ENCODE measurements at places on chromosomes 12 and 14. TPM values are rescaled to one million over a fixed set of nuclear protein-coding genes. Genes with fewer than 3 reads are reported as not detected.

GRCh38 chr14:55146425-55146824 is 17.4 kb downstream of the LGALS3 start:
- DNase-seq: no peak

GRCh38 chr12:12722435-12723148 is 5.4 kb downstream of the CDKN1B start:
- peak; percentile 19 for DNase-seq

- no peak for DNase-seq
These were observed 9.2 kb upstream of the DTD2 start for GRCh38 chr14:31466554-31466953.

- DNase-seq: peak; percentile 46
These were observed 54.4 kb downstream of the SPPL3 start for GRCh38 chr12:120849765-120850164.

DNA sequence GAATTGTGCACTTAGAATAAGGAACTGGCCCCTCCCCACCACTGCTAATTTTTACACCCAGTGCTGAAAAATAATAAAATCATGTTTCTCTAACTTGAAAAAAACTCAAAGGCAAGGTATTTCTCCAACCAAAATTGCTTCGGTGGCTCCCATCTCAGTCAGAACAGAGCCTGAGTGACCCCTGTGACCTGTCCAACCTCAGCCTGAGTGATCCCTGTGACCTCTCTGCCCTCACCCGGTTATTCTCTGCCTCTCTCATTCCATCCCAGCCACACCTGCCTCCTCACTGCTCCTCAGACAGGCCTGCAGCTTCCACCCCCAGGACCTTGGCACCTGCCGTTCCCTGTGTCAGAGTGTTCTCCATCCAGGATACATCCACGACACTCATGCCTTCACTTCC is 5.1 kb downstream of the SLC6A12 start:
- no peak for DNase-seq

- DNase-seq: peak; percentile 2
These were observed 1204.8 kb downstream of the GALC start for GRCh38 chr14:86788224-86788623.

- peak; percentile 1 for DNase-seq
These were observed 158.5 kb downstream of the KLRB1 start for GRCh38 chr12:9449181-9449580.

- DNase-seq: peak; percentile 43
These were observed 58.0 kb upstream of the ELK3 start for GRCh38 chr12:96136161-96136560.

GRCh38 chr12:101204602-101205304 is 5.3 kb downstream of the SLC5A8 start:
- no peak for DNase-seq

GRCh38 chr12:52528641-52529143 is 8.5 kb upstream of the KRT5 start:
- DNase-seq: no peak

- no peak for DNase-seq
These were observed 33.4 kb downstream of the CORO1C start for GRCh38 chr12:108697905-108698304.

GRCh38 chr12:30134229-30134628 is 350.5 kb upstream of the TMTC1 start:
- DNase-seq: no peak

GRCh38 chr14:94239406-94239805 is 53.7 kb downstream of the SERPINA10 start:
- DNase-seq: no peak

DNA sequence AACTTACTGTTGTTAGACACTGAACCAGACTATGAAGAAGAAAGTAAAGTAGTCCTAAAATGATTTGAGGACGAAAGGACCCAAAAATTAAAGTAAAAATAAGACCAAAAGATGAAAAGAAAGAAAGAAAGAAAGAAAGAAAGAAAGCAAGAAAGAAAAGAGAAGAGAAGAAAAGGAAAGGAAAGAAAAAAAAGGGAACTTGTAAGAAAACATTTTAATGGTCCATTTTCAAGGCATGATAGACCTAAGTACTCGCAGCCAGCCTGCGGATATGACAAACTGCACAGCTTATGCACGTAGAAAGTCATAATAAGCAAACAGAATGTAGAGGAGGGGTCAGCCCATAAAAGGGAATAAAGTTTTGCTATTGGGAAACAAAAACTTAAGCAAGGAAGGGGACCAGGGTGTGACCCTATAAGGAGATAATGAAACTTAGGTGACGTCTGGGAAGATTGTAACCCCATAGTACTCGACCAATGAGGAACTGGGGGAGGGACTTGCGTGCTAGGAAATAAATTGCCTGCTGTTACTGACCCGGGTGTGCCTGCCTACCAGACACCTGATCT is 59.7 kb downstream of the APOBEC1 start:
- no peak for DNase-seq

GRCh38 chr12:98618952-98619351 is 25.5 kb downstream of the SLC25A3 start:
- no peak for DNase-seq

- no peak for DNase-seq
These were observed 30.0 kb downstream of the NCKAP5L start for GRCh38 chr12:49798248-49798647.

DNA sequence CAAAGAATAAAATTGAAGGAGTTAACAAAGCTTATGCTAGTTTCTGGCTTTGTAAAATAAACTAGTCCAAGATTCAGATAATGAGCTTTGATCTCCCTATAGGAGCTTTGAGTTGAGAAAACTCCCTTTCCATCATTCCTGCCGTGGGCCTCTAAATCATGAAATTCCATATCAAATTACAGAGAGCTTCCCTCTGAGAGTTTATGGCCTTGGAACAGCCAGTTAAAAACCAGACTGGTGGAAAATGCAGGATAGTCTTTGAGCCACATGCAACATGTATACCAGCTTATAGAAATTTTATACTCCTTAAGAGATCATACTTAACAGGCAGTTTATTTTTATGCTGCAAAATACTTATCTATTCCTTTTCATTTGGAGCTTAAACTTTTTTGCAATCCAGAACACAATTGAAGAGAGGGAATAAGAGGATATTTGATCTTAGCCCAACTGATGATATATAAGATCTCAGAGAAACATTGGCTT is 175.8 kb upstream of the ATP2B1 start:
- DNase-seq: peak; percentile 72

- no peak for DNase-seq
These were observed 1312.7 kb upstream of the USP15 start for GRCh38 chr12:60947533-60947932.

DNA sequence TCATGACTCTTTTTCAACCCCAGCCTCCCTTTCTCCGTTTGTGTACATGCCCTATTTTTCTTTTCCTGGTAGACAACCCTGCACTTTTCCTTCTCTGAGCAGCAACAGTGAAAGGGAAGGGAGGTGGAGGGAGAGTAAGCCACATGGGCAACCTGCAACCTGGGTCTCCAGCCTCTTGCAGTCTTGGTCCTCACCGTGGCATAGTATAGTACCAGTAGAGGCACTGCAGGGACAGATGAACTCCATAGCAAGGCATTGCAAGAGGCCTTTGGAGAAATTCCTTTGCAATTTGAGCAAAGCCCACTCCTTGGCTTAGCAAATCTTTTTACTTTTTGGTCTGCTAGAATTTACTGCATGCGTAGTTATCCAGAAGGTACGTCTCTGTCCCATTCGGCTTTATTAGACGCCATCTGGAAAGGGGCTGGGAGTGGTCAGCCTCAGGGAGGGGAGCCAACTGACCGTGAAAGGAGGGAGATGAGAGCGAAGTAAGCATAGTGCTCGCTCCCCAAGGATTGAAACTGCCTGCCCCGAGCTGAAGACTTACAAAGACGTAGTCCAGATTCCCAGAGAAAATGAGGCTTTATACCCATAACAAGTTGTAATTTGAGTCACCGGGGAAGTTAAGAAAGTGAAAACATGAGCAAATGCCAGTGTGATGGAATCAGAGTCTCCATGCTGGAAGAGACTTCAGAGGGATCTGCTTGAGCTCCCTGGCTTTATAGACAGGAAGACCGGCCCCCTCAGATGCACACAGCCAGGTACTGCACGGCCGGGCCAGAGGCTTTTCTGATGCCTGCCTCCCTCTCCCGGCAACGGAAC is 332.0 kb downstream of the CACNA1C start:
- DNase-seq: peak; percentile 90

DNA sequence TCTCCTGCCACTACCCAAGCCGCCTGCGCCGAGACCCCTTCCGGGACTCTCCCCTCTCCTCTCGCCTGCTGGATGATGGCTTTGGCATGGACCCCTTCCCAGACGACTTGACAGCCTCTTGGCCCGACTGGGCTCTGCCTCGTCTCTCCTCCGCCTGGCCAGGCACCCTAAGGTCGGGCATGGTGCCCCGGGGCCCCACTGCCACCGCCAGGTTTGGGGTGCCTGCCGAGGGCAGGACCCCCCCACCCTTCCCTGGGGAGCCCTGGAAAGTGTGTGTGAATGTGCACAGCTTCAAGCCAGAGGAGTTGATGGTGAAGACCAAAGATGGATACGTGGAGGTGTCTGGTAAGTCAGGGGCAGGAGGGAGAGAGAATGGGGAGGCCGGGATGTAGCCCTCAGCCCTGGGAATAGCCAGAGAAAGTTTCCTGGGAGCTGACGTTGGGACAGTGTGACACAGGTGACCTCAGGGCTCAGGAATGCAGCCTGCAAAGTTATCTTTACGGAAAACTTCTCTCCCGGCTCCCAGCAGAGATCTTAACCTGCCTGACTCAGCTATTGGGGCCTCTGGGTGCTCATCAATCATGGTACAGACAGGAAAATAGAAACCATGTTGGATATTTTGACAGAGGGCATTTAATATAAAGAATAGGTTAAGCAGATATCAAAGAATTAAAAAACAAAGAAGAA is 747 bp downstream of the HSPB8 start:
- no peak for DNase-seq

DNA sequence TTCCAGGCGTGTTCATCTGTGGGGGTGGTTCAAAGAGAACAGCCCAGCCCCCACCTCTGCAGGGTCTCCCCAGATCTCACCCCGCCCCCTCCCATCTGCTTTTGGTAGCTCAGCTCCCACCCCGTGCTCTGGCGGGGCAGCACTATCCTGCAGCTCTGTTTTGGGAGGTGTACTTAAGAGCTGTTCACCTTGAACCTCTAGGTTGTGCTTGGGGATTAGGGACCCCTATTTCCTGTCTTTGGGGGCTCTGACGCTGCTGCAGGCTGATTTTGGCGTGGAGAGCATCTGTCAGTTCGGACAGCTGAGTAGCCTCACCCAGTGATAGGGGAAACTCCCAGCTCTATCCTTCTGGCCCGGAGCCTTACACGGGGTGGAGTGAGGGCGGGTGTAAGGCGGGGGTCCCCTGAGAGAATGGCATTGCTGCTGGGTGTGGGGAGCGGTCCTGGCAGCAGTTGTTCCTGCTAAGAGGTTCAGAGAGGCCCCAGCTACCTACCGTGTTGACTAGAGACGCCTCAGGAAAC is 765 bp downstream of the TMEM120B start:
- peak; percentile 88 for DNase-seq

GRCh38 chr14:44438936-44439335 is 68.1 kb downstream of the FSCB start:
- no peak for DNase-seq

DNA sequence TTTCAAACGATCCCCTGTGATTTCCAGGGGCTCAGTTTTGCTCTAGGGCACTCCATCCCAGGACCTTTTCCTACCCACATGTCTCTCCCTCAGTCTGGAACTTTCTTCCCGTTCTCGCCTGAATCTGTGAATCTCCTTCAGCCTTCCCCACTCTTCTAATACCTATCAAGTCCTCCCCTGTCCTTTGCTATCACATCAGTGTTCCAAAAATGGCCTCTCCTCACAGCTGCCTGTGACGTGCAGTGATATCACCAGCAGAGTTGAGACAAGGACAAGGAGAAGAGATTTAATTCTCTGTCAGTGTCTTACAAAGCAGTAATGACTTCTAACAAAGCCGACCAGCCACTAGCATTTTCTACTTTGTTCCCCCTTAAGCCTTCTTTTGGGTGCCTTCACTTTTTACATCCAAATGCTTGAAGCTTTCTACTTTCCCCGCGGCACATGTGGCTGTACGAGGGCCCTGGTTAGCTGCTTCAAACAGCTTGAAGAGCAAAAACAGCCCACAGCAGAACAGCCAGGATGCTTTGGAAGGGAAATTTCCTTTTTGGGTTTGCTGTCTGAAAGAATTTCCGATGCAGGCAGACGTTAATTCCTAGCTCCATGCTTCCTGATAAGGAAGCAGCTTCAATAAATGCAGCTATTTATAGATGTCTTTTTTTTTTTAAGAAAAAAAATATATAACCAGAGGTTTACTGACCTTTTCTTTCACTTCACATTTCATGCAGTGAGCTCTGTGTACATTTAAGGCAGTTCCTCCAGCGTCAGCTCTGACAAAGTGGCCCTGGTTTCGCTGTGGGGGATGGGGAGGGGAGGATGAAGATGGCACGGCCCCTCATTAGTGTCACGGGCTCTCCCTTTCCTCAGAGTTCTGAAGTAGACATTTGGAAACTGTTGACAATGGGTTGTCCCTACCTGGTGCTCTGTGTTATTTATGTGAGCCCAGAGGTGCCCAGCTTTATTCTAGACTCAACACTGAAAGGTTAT is 109.3 kb downstream of the ETV6 start:
- peak; percentile 43 for DNase-seq

DNA sequence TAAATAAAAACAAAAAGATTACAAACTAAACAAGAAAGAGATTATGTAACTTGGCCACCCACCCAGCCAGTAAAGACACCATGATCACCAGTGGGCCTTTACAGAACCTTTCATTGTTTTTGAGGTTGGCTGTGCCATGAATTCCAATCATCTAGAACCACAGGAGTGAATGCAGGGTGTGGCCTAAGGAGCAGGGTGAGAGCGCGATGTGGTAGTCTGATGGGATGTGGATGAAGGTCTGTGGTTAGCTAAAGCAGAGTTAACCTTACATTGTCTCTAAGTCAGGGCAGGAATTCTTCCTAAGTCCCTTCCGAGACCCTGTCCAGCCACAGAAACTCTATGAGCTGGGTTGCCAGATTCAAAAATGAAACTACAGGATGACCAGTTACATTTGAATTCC is 54.0 kb upstream of the CDKN3 start:
- no peak for DNase-seq

GRCh38 chr12:60137513-60137912 is 541.7 kb downstream of the SLC16A7 start:
- no peak for DNase-seq

DNA sequence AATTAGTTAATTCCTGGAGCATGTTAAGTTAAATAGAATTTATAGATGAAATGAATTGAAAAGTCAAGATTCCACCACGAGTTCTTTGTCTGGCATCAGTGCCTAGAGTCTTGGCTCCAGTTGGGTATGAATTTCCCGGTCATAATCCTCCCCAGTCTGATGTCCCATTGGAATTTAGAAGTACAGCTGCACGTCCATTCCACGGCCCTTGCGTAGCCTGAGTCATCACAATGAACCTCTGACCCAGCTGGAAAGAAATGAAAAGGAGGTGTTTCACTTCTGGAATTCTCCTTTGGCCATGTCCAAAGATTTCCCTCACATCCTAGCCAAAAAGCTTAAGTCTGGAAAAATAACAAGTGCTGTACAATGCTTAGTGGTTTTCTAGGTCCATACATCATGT is 122.7 kb downstream of the KICS2 start:
- peak; percentile 93 for DNase-seq

The OTOGL gene
- total RNA-seq: 0.41 TPM

The KRT6B gene
- total RNA-seq: 17.0 TPM

The FOXG1 gene
- total RNA-seq: 0.10 TPM

The RNASE11 gene
- not detected for total RNA-seq

The DIO2 gene
- 71.7 TPM for total RNA-seq

The SLC8B1 gene
- total RNA-seq: 18.5 TPM

The DHRS4L2 gene
- total RNA-seq: 8.2 TPM

The ERG28 gene
- total RNA-seq: 3.6 TPM

The TMEM63C gene
- total RNA-seq: 0.92 TPM

The LMO3 gene
- total RNA-seq: 7.2 TPM
